Effector memory CD4-positive, alpha-beta T cell (primary cell): ENCODE measurements at places on chromosomes 13 and 19.

DNA sequence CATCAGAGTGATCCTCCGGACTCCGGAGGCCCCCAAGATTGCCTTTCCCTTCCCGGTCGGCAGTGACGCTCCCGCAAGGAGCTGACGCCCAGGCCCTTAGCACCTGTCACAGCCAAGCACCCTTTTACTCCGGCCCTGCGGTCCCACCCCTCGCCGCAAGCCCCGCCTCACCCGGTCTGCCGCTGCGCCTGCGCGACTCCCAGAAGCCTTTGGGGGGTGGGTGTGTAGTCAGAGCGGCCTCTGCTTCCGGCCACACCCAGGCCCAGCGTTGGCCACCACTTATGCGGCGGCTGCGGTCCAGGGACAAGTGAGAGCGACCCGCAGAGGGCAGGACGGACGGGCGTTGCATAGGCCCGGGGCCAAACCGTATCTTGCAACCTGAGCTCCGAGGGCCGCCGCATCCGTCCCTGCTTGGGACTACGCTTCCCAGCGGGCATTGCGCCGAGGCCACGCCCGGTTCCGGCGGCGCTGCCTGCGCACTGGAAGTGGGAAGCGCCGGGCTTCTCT lies 441 bp upstream of the ZFP28 start:
- DNase-seq, result peak; percentile 82

- no peak for DNase-seq
Observed at GRCh38 chr19:52923778-52924593, 758 bp upstream of the ZNF888 start.

- no peak for DNase-seq
Observed at GRCh38 chr13:72757792-72758535, 23.7 kb downstream of the DIS3 start.

- no peak for DNase-seq
Observed at GRCh38 chr19:20067943-20068342, 9.9 kb upstream of the ZNF90 start.

DNA sequence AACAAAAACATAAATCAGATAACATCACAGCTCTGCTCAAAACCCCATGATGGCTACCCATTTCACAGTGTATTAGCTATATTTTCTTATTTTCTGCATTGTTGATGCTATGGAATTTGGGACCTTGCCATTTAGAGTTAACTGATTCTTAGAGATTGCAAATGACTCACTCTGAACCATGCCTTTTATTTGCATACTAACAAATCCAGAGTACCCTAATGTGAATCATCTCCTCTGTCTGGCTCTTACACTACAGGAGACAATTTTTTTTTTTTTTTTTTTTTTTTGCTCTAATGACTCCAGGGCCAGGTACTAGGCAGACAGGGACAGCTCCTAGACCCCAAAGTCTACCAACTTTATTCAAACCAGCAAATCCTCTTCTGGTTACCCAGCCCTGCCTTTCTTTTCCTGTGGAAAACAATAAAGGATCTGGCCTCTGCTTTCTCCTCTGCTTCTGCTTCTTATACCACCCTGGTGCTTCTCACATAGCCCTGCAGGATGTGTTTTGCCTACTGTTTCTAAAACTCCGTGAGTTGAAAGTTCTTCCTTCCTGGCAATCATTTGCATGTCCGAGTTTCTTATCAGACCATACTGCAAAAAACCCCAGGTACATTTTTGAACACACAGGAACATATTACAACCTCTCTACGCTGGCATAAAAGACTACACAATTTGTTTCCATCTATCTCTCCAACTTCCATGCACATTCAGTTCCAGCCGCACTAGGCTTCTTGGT lies 10.6 kb upstream of the ZNF460 start:
- DNase-seq, result no peak

GRCh38 chr13:112509190-112509589 lies 78.8 kb downstream of the TUBGCP3 start:
- DNase-seq, result no peak

DNA sequence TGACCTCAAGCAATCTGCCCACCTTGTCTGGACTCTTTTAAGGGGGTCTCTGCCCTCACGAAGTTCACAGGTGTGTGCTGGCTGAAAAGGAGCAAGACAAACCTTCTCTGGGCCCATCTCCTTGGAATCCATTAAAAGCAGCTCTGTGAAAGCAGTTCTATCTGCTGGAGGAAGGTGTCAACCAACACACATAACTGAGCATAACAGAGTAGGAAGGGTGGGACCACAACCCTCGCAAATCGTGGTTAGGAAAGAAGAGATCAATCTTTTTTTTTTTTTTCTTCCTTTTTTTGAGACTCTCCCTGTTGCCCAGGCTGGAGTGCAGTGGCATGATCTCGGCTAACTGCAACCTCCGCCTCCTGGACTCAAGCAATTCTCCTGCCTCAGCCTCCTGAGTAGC lies 1.4 kb downstream of the SUGP2 start:
- no peak for DNase-seq

- no peak for DNase-seq
Observed at GRCh38 chr13:25394402-25395060, 22.8 kb downstream of the ATP8A2 start.
